ENCODE measurements at places on chromosomes 12 and 14.

DNA sequence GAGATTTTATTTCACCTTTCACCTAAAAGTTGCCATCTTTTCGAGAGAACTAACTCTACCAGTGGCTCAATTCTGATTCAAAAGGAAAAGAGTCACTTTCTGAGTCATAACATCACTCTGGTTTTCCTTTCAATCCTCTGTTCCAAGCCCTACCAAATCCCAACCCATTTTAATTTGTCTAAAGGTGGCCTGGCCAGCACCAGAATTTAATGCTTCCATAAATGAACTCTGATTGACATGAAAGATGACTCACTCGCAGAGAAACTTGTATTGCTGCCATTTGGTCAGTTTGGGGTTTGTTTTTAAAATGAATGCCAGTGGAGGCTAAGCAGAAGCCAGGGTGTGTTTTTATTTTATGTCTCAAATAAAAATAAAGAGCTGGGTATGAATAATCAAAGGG is 117.4 kb upstream of the SOX5 start:
- no peak for DNase-seq

GRCh38 chr14:76484355-76484754 is 108.4 kb downstream of the ESRRB start:
- DNase-seq, result peak; percentile 19

DNA sequence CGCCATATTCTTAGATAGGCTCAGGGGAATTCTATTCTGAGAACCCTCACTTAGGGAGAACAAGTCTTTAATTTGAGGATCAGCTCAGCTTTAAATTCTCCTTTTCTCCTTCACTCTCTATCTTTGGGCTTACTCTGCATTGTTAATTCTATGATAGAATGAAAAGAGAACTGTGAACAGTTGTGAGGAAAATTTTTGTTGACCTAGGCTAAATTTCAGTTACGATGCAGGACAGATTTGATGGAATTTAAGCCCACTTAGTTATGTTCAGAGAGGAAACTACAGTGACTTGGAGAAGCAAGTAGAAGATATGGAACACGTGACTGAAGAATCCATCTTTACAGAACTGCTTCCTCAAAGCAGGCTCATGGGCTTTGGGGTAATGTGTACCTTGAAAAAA is 82.7 kb downstream of the TBC1D30 start:
- no peak for DNase-seq

DNA sequence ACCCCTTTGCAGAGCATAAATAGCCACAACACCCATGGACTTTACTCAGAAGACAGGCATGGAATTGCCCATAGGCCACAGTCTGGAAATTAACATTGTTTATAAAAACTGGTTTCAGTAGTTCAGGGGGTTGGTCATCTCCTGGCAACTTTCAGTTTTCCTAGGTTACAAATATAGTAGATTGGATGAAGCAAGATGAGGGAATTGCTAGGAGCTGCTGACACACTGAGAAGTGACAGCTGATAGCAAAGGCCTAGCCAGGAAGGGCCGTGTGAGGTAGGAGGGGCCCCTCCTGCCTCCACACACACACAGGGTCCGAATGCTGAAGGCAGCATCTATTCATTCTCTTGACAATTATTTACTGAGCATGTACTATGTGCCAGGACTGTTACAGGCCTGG is 8.3 kb downstream of the GALNT16 start:
- DNase-seq, result no peak

GRCh38 chr14:71243697-71244096 is 336.4 kb downstream of the PCNX1 start:
- DNase-seq, result no peak

- DNase-seq, result no peak
Measured at GRCh38 chr14:67773844-67774377, 42.5 kb downstream of the ZFYVE26 start.

DNA sequence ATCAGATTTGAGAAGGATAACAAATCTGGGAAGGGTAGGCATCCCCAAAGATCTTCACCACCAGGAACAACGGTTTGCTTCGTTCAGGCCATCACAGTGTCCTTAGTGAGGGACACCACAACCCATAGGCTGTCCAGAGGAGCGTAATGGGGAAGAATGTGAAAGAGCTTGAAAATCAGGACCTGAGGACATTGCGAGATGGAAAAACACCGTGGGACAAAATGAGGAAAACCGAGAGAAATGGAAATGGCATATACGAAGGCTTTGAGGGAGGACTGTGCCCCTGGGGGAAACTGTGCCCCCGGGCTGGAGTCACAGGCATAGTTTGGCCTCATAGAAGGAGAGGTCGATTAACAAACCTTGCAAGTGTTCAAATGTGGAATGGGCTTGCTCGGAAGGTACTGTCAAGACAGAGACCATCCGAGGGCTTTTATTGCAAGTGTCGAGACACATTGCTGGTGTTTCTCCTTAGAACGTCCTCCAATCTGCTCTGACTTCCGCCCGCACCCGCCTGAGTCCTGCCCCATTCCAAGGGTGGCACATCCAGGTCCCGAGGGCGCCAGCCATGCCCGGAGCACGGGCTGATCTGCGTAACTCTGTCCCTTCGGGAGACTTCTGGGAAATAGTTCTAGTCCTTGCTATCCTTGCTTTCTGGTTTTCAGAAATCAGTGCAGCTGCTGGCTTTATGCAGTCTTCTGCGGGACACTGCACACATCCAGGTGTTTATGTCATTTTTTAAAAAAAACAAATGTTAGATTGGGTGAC is 885 bp upstream of the PALS1 start:
- DNase-seq, result peak; percentile 57

GRCh38 chr12:21336656-21337055 is 1.9 kb upstream of the SLCO1A2 start:
- no peak for DNase-seq

GRCh38 chr14:59241121-59241520 is 52.7 kb downstream of the DAAM1 start:
- DNase-seq, result no peak

GRCh38 chr12:41967668-41968500 is 176.8 kb downstream of the GXYLT1 start:
- no peak for DNase-seq

GRCh38 chr12:9751204-9752144 is 9.2 kb downstream of the CD69 start:
- peak; percentile 67 for DNase-seq

DNA sequence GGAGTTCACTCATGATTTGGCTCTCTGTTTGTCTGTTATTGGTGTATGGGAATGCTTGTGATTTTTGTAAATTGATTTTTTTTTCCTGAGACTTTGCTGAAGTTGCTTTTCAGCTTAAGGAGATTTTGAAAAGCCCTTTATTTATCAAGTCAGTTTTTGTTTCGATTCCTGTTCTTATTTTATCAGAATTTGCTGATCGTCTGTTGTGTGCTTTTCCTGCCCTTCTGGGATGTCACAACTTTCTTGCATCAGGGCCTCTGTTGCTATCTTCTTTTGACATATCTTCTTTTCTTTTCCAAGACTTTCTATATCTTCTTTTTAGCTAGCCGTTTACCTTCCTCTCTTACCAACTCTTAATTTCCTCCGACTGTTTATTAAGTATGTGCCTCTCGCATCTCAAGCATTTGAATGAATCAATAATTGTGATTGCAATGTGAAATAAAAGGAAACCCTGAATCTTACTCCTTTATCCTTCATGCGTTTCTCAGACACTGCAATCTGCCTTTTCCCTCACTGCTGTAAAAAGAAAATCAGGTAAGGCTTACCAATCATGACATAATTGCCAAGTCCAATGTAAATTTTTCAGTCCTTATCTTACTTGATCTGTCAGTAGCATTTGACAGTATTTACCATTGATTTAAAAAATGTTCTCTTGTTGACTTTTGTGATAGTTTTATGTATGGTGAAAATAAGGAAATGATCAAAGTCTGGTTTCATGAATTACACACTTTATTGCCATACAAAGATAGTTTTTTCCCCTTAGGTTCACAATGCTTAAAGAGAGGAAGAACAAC is 53.0 kb downstream of the ETNK1 start:
- DNase-seq, result no peak

- peak; percentile 5 for DNase-seq
Measured at GRCh38 chr14:97788364-97788763, 991.2 kb downstream of the VRK1 start.

GRCh38 chr12:94674835-94675234 is 24.5 kb upstream of the TMCC3 start:
- DNase-seq, result peak; percentile 79

- DNase-seq, result no peak
Measured at GRCh38 chr12:12024911-12025682, 45.6 kb upstream of the BCL2L14 start.

DNA sequence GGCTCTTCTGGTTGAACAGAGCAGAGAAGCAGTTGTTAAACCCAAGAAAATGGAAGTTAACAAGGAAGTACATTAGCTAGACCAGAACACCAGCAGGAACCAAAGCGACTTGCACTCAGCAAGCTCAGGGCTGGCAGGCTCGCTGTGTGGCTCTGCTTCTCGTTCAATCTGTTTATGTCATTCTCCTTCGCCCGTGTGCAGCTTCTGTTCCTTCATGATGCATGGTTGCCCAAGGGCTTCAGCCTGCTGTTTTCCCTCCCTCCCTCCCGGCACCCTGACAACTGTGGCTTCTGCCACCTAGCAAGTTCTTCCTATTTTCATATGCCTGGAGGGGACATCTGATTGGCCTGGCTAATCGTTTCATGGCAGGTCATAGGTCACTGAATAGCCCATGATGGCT is 25.3 kb downstream of the PIGH start:
- DNase-seq, result no peak

All from hematopoietic multipotent progenitor cell treated with erythropoietin and hydrocortisone succinate and interleukin-3 and kit ligand, for 4 days (in vitro differentiated cells).